Effector memory CD4-positive, alpha-beta T cell (primary cell): ENCODE measurements at places on chromosomes 11 and 22.

- no peak overlapping the region for H3K4me3 ChIP-seq
- no peaks in the 10 kb centered on the region for H3K27me3 ChIP-seq
- H3K36me3 ChIP-seq, result no peaks in the 10 kb centered on the region
- DNase-seq, result no peak
Measured at GRCh38 chr11:113023228-113023627, 62.0 kb downstream of the NCAM1 start.

DNA sequence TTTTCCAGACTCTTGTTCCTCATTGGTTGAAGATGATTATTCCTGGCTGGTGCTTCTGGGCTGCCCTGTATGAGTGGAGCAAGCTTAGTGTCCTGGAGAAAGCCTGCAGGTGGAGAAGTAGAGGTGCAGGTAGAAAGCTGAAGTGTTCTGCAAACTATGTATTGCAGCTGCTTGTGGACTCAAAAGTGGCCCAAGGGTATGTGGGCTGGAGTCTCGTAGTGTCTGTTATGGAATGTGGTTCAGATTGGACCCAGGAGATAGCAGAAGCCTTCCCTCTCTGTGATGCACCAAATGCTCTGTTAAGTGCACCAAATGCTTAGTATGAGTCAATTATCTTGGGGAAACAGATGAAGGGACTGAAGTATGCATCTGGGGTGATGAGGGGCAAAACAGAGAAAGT, 122.8 kb upstream of the CCDC90B start:
- no peak overlapping the region for H3K4me3 ChIP-seq
- H3K4me1 ChIP-seq, result no peaks in the 10 kb centered on the region

GRCh38 chr22:46070803-46071450, 79.4 kb upstream of the PPARA start:
- no peaks in the 10 kb centered on the region for H3K36me3 ChIP-seq
- no peaks in the 10 kb centered on the region for H3K27me3 ChIP-seq
- peak; percentile 21 for DNase-seq
- H3K4me1 ChIP-seq, result peaks cover 18% of the 10 kb centered on the region

GRCh38 chr11:103378931-103379330, 269.7 kb downstream of the DYNC2H1 start:
- no peak overlapping the region for H3K4me3 ChIP-seq
- no peak overlapping the region for H3K27ac ChIP-seq
- no peaks in the 10 kb centered on the region for H3K4me1 ChIP-seq

DNA sequence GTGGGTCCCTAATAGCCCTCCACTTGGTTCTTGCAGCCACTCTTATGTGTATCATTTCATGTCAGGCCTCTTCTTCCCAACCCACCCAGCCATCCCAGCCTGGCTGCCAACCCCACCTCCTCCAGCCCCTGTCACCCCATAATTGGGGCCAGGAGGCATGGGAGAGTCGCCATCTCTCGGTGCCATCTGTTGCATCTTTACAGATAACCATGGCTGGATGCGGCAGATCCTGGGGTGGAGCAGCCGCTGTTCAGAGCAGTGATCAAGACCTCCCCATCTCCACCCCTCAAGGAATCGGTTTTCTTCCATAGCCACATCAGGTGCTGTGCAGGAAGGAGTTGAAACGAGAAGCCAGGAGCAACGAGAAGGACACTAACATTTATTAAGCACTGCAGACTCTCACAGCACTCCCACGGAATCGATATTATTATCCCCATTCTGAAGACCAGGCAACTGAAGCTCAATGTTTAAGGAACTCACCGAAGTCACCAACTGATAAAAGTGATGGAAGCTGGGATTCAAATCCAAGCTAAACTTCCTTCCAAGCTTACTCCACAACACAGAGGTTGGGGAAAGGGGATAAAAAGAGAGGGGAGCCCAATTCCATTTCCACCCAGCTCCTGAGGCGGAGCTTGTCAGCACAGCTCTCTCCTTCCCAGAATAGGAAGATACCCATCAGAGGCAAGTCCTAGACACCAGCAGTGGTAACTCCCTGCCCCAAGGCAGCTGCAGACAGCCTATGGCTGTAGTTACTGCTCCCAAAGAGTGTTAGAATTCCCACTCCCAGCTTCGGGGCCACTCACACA, 2.7 kb downstream of the SLC43A1 start:
- no peak for DNase-seq
- peaks cover 7% of the 10 kb centered on the region for H3K4me1 ChIP-seq
- H3K27me3 ChIP-seq, result no peaks in the 10 kb centered on the region
- no peak overlapping the region for H3K4me3 ChIP-seq
- H3K27ac ChIP-seq, result no peak overlapping the region

GRCh38 chr11:48074425-48075181, 94.2 kb downstream of the PTPRJ start:
- no peaks in the 10 kb centered on the region for H3K36me3 ChIP-seq
- H3K4me1 ChIP-seq, result no peaks in the 10 kb centered on the region
- H3K4me3 ChIP-seq, result no peak overlapping the region

DNA sequence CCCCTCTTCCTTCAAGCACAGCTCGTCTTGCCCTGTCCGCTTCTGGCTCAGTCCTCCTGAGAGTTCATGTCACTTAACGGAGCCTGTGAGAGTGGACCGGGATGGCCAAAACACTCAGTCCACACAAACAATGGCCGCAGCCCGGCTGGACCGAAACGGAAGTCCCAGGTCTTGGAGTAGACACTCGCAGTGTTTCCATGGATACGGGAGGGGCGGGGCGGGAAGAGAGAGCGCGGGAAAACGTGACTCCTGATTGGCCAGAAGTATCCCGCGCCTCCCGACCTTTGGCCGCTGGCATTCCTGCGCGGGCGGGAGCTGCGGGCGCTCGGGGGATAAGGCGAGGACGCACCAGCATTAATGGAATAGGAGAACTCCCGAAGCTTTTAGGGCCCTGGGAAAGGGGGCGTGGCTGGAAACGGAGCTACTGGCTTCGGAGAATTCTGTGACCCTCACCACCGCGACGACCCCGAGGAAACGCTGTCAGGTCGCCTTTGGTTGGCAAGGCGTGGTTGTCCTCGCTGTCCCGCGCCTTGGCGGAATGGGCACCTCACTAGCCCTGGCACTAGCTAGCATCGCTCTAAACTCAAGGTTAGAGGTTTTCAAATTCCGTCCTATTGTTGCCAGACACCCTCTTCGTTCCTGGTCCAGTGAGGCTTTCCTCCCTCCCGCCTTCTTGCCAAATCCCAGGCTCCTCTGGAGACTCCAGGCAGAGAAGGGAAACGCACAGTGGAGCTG, at the start of the genes NLRP14 and ZNF214:
Gene NLRP14 (plus strand): TSS at position 297 of the 735 bp plus-strand sequence. CDS start 18,108 bp downstream, outside the sequence.
Gene ZNF214 (minus strand): TSS at position 164 of the 735 bp plus-strand sequence. CDS start 17,511 bp downstream, outside the sequence.
- H3K36me3 ChIP-seq, result no peaks in the 10 kb centered on the region
- no peak within 1 kb of the TSS for H3K27ac ChIP-seq
- H3K27me3 ChIP-seq, result no peaks in the 10 kb centered on the region
